ENCODE measurements at places on chromosomes 3 and 15. TPM values are rescaled to one million over a fixed set of nuclear protein-coding genes. Genes with fewer than 3 reads are reported as not detected.

NAA80 gene
- total RNA-seq = 6.7 TPM

ITIH1 gene
- not detected for total RNA-seq

ZXDC gene
- total RNA-seq = 28.1 TPM

SUMF1 gene
- 22.9 TPM for total RNA-seq

ATP13A5 gene
- not detected for total RNA-seq

NDUFAF3 gene
- total RNA-seq = 68.7 TPM

CP gene
- total RNA-seq = 5.0 TPM

UROC1 gene
- total RNA-seq = not detected

DPPA2 gene
- total RNA-seq = not detected

POPDC2 gene
- total RNA-seq = 0.77 TPM

IL20RB gene
- total RNA-seq = 5.5 TPM

MORC1 gene
- not detected for total RNA-seq

PPP2R3A gene
- 10.2 TPM for total RNA-seq

ZNF662 gene
- 10.3 TPM for total RNA-seq

COL8A1 gene
- not detected for total RNA-seq

CCDC54 gene
- total RNA-seq = not detected

GHSR gene
- not detected for total RNA-seq

ALDH1A3 gene
- 6.6 TPM for total RNA-seq

ALPK3 gene
- total RNA-seq = 0.43 TPM

UNC13C gene
- total RNA-seq = 3.2 TPM

IQCH gene
- 1.7 TPM for total RNA-seq

CACNA1D gene
- total RNA-seq = 15.6 TPM

SOX2 gene
- 34.1 TPM for total RNA-seq

ISLR gene
- total RNA-seq = not detected

IQCF6 gene
- total RNA-seq = not detected

MRPS25 gene
- 55.6 TPM for total RNA-seq

RGMA gene
- total RNA-seq = 4.5 TPM

GUCA1C gene
- total RNA-seq = not detected

CCR1 gene
- total RNA-seq = 2.9 TPM

FAM81A gene
- 2.4 TPM for total RNA-seq

LNP1 gene
- total RNA-seq = 3.3 TPM

SNTN gene
- total RNA-seq = not detected

COL6A5 gene
- not detected for total RNA-seq

IL5RA gene
- total RNA-seq = 0.23 TPM

TGM4 gene
- total RNA-seq = not detected

CCDC191 gene
- 1.9 TPM for total RNA-seq
